ENCODE measurements at places on chromosomes 1 and 21.
A peak's percentile ranks its signal among the peaks of the same experiment; 100 is the strongest.

GRCh38 chr21:44359396-44359795, 6.0 kb downstream of the TRPM2 start:
- DNase-seq, result no peak

DNA sequence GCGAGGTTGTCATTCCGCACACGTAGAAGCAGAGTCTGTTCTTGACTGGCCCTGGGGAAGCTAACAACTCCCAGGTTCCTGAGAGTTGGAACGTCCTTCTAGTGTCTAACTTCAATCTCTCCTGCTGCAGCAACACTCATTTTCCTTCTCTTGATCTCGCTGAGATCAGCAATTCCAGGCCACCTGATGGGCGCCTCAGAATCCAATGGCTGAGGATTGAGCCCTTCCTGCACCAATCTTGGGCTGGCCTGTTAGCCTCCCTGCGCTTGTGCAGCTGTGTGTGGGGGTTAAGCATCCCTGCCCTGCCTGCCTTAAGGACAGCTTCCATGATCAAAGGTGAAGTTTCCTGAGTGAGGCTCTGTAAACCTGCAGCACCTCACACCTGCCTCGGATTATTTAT, 87.9 kb downstream of the SYT2 start:
- DNase-seq, result no peak

- DNase-seq, result no peak
These were observed 106.3 kb downstream of the PAX7 start for GRCh38 chr1:18736958-18737357.

DNA sequence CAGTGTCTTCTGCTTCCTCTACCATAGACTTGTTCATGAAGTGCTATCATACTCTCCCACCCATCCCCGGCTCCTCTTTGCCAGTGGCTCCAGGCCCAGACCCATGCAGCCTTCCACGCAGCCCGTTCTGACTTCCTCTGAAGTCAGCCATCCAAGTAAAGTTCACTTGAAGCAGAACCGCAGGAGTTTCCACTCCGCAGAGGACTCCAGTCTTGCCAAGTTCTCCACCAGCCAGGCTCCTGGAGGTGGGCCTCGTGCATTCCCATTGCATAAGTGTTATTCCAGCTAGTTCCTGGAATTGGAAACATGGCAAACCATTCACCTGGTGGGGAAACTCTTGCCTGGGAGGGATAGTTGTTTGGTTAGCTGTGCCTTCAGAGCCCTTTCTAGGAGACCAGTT, 185.1 kb downstream of the PLPP3 start:
- DNase-seq, result no peak

- DNase-seq, result no peak
These were observed 4.6 kb downstream of the TENT5B start for GRCh38 chr1:27007909-27008582.

GRCh38 chr1:59856725-59857338, 42.1 kb downstream of the HOOK1 start:
- peak; percentile 73 for DNase-seq

DNA sequence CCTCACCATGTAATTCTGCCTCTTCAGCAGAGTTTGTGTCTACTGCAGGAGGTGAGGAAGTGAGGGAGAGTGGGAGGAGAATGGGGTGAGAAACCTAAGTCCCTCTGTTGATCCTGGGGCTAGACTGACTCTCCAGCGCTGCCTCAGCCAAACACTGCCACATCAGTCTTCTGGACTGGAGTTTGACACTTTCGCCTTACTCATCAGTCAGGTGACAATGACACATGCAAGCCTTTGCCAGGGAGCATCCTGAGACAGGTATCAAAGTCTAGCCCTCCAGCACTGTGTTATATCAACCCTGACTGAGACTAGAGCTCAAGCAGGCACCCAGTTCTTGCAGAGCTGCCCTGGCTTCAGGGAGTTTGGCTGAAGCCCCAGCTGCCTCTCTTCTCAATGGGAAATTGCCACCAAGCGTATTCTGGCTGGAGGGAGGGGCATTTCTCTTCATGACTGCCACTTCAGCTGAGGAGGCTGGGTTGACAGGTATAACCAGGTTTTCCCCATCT, 33.3 kb upstream of the SUCO start:
- peak; percentile 85 for DNase-seq

GRCh38 chr1:167763525-167764220, 41.9 kb downstream of the MPZL1 start:
- DNase-seq, result no peak

GRCh38 chr1:100955322-100955721, 59.4 kb downstream of the SLC30A7 start:
- DNase-seq, result no peak

GRCh38 chr1:184315254-184315653, 71.6 kb upstream of the C1orf21 start:
- DNase-seq, result no peak

DNA sequence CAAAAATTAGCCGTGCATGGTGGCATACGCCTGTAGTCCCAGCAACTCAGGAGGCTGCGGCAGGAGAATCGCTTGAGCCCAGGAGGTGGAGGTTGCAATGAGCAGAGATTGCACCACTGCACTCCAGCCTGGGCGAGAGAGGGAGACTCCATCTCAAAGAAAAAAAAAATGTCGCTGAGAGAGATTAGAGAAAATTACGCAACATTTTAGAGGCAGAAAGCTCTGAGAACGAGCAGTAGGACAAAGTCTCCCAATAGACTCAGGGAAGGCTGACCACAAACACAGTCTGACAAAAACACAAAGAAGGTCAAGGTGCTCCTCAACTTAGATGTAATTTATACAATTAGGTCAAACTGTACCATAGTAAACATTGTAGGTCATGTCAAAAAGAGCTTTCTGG, 367.6 kb upstream of the ZRANB2 start:
- DNase-seq, result no peak

GRCh38 chr1:205582046-205582445, 49.8 kb downstream of the ELK4 start:
- DNase-seq, result no peak

DNA sequence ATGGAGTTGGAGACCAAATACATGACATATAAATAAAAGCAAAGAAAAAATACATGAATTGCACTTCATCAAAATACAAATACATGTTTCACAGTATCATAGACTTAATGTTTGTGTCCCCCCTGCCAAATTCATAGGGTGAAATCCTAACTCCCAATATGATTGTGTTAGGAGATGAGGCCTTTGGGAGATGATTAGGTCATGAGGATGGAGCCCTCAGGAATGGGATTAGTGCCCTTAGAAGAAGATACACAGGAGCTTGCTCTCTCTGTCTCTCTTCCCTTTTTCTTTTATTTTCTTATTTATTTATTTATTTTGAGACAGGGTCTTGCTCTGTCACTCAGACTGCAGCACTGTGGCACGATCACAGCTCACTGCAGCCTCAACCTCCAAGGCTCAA, 26.0 kb upstream of the FAM131C start:
- DNase-seq, result no peak

DNA sequence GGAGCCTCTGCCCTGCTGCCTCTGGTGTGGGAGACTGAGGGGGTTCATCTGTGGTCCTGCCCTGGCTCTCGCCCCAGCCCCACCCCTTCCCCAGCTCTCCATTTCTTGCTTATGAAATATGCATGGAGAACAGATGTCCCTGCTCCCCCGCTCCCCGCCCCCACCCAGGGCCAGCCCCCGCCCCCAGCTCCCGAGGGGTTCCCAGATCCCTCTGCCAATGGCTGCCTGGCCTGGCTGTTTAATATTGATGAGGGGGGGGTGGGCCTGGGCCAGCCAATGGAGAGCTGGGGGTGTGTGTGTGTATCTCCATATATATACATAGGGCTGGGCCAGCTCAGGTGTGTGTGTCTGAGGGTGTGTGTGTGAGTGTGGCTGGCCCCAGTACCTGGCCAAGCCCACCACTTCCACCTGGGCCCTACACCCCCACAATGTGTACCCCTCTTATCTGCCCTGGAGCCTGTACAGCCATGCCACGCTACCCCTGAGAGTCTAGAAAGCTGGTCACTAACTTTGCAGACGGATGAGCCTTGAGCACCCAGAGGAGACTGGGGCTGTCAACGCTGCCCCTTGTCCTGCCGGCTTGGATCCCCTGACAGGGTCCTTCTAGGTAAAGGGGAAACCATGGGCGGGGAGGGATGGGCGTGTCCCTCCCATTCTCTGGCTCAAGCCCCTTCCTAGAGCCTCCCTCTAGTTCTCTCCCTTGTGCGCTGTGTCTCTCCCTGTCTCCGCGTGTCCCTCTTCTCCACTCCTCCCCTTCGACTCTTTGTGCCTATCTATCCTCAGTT, at the start of gene NHLH1:
Gene NHLH1 (plus strand): TSS at position 341 of the 785 bp plus-strand sequence. CDS start 3,661 bp downstream, outside the sequence.
- DNase-seq, result no peak

- no peak for DNase-seq
These were observed 37.4 kb downstream of the PRDM2 start for GRCh38 chr1:13737398-13737797.

GRCh38 chr1:74548961-74549750, 36.7 kb upstream of the LRRC53 start:
- no peak for DNase-seq

GRCh38 chr1:59128784-59129227, 168.1 kb upstream of the FGGY start:
- no peak for DNase-seq

- no peak for DNase-seq
These were observed 185.4 kb downstream of the LRRIQ3 start for GRCh38 chr1:74012583-74012982.

GRCh38 chr1:226682871-226683814, 55.9 kb downstream of the ITPKB start:
- peak; percentile 33 for DNase-seq

DNA sequence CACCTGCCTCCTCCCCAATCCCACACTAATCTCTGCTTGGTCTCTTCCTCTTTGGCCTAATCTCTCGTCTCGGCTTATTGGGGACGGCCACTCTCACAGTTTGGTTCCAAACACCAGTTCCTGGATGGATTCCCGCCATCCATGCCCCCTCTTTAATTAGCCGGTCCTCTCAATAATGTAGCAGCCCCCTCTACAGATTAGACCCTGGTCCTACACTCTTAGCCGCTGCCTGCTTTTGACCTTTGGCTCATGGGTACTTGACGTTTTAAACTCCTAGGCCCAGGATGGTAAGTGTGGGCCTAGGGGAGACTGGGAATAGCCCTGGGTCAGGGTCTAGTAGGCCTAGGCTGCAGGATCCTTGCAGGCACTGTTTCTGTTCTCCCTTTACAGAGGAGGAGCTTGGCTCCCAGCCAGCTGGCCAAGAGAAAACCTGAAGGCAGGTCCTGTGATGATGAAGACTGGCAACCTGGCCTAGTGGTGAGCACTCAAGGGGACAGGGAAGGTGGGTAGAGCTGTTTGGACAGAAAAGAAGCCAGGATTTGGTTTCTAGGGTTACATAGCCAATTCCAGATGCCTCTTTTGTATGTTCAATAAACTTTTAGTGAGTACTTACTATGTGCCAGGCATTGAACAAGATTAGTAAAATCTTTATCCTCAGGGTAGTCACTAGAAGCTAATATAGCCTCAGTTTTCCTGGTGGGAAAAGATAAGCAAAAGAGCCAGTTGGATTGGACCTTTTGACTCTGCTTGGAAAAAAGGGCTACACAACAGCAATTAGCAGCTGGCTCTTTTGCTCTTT, 758 bp downstream of the RAD54L start:
- DNase-seq, result peak; percentile 54

DNA sequence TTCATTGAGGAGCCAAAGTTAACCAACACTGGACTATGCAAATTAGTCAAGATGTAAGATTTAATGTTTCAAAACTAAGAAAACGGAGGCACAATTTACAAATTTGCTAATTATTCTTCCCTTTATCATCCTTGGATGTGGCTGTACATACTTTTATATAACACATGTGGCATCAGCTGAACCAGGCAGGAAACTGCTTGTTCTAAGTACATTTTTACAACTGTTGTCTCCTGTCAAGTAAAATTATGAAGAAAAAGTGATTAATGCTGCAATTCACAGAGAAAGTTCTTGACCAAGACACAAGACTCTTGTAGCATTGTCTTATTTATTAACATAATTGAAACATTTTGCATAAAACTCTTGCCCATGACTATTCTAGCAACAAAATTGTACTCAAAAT, 61.9 kb downstream of the LAMC2 start:
- no peak for DNase-seq

DNA sequence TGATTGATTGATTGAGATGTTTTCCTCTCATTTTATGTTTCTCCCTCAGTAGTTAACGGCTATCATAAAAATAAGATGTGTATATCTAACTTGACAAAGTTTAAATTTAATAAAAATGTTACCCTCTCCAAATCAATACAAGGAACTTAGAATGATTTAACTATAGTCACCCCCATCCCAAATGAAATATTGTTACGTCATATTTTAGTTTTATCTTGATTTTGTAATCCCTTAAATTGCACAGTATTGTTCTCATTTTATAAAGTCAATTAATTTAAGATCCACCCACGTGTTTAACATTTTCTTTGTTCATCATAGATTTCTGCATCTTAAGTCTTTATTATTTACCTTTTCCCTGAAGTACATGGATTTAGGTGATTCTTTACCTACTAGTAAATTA, 37.2 kb downstream of the COLGALT2 start:
- no peak for DNase-seq

DNA sequence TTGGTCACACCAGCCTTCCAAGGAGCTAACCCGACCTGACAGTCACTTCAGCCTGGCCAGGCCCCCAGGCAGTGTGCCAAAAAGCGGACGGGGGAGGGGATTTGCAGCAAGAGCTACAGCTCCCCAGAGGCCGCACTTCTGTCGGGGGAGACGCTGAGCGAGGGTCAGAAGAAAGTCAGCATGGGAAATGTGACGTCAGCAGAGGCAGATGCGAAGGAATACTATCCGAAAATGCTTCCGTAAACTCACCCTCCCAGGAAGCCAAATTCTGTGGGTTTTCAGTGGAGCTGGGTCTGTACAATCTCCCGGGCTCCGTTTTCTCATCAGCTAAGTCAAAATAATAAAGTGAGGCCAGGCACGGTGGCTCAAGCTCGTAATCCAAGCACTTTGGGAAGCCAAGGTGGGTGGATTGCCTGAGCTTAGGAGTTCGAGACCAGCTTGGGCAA, 28.5 kb upstream of the ECE1 start:
- no peak for DNase-seq

- DNase-seq, result peak; percentile 40
These were observed 23.3 kb upstream of the SRSF10 start for GRCh38 chr1:24003331-24003972.
